ENCODE measurements at places on chromosomes 12 and 14.
A peak's percentile ranks its signal among the peaks of the same experiment; 100 is the strongest.

DNA sequence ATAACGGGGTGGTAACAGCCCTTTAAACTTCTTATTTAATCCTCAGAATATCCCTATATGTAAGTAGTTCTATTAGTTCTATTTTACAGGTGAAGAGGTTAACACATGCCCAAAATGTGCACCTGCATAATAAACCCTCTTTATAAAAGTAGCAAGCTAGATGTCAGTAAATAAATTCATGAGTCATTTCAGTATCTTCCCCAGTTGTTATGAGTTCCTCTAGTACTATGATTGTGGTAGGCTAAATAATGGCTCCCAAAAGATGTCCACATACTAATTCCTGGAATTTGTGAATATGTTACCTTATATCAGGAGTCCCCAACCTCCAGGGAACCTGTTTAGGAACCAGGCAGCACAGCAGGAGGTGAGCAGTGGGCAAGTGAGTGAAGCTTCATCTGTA is 106.5 kb downstream of the TMTC3 start:
- ATAC-seq = no peak

DNA sequence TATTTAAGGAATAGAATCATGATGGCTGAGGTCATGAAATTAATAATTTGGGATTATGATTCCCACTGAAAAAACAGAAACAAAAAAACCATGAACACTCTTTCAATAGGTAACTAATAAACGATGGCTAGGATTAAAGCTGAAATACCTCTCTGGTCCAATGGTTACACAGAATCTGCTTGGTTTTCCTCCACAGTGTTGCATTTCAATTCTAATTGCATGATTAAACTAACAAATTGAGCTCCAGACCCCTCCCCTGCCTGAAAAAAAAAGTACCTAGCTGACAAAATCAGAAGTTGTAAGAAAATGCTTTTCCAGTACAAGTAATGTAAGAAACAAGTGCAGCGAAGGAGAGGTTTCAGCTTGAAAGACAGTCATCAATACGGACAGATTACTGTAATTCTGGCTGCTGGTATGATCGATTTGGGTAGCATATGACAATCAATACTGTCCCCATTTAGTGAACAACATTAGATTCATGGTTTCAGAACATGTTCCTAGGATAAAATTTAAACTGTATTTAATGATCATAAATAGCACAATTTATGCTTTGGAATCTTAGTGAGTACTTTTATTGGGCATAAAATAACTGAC is 32.0 kb downstream of the INSM2 start:
- ATAC-seq = no peak

GRCh38 chr12:54216797-54217661 is 28.2 kb upstream of the SMUG1 start:
- peak; percentile 27 for ATAC-seq

GRCh38 chr12:86265329-86265695 is 9.1 kb upstream of the MGAT4C start:
- no peak for ATAC-seq

DNA sequence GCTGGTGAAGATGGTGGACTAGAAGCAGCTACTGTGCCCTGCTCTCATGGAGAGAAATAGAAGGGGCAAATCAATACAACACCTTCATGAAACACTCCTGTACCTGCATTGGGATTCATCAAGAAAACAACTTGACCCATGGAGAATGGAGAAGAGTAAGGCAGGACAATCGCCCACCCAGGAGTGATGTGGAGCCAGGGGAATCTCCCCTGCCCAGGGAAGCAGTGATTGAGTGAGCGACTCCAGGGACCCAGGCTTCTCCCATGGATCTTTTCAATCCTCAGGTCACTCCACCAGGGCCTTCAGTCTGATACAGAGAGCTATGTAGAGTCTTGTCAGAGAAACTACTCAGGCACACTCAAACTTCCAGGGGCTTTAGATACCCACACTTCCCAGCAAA is 161.9 kb upstream of the DYRK2 start:
- no peak for ATAC-seq

DNA sequence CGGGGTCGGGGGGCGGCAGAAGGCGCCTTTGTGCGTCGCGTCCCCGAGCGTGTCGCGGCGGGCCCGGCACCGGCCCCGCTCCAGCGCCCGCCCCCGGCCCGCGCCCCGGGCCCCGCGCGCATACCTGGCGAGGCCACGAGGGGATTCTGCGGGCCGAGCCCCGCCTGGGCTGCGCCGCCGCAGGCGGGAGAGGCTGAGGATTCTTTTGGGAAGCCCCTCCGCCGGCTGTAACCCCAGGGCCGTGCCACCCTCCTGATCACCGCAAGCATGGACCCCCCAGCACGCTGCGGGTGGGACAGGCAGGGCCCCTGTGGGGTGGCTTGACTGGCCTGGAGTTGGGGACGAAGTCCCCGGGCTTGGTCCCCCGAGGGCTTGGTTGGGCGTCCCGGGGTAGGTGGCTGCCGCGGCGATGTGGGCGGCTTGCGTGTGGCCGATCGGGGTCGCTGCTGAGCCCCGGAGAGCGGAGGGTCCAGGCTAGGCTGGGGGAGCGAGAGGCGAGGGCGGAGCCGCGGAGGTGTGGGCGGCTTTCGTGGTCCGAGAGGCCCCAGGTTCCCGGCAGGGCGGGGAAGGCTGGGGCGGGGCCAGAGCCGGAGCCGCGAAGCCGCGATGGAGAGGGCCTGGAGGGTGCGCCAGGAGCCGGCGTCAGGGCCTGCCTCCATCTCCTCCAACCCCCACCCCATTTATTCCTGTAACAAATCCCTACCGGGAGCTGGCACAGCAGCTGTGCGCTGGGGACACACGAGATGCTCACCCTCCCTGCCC is 28.4 kb upstream of the GPR132 start:
- ATAC-seq = peak; percentile 75
